ENCODE measurements at places on chromosomes 1 and 21. TPM values are rescaled to one million over a fixed set of nuclear protein-coding genes. Genes with fewer than 3 reads are reported as not detected.

The MYOM3 gene
- total RNA-seq: not detected

The RGS8 gene
- total RNA-seq: not detected

The TFB2M gene
- 11.5 TPM for total RNA-seq

The PDPN gene
- not detected for total RNA-seq

The C1orf141 gene
- total RNA-seq: not detected

The CADM3 gene
- 0.13 TPM for total RNA-seq

The PSEN2 gene
- total RNA-seq: 18.8 TPM

The JTB gene
- total RNA-seq: 138 TPM

The SELE gene
- not detected for total RNA-seq

The TNN gene
- total RNA-seq: 0.08 TPM

The LRRC71 gene
- total RNA-seq: 0.35 TPM

- no peak for DNase-seq
Observed at GRCh38 chr1:57678138-57678537, 254.3 kb upstream of the DAB1 start.

GRCh38 chr1:21175324-21175669 lies 1.4 kb downstream of the EIF4G3 start:
- no peak for DNase-seq

DNA sequence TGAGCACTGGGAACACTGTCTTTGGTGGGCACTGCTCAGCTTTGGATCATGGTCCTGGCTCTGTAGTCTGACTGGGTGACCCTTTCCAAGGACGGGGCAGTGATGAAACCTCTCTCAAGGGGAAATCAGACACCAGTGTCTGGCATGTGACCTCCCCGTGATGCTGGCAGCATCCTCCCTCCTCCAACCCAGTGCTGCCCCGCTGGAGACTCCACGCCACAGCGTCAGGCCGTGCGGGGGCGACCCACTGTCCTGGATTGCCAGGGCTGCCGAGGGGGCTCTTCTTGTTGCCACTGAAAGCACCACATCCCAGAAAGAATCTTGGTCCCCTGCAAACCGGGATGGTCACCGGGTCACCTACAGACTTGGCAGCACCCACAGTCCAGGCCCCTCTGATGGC lies 146.4 kb upstream of the ARHGEF16 start:
- no peak for DNase-seq

DNA sequence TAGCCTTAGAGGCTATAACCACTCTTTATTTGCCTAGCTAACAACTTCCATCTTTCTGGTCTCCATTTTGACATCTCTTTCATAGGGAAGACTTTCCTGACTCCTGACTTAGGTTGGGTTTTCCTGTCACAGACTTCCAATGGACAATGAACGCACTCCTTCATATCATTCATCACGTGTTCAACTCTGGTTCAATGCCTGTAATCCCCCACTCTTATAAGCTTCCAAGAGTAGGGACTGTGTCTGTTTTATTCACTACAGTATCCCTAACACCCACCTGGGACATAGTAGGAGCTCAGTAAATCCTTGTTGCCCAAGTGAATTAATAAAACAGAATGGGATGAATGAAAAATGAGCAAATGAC lies 4.6 kb downstream of the SLAMF1 start:
- DNase-seq: no peak

DNA sequence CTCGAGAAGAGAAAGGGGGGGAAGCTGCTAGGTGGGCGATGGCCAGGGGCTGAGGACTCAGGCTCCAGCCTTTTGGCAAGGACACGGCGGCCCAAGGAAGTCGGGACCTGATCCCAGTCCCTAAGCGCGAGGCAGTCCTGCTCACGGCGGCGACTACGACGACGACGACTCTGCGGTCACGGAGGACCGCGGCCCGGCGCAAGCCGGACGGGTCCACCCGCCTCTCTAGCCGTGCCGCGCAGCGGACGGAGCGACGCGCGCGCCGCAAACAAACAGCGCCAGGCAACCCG lies 401 bp downstream of the WNT9A start:
- DNase-seq: no peak

DNA sequence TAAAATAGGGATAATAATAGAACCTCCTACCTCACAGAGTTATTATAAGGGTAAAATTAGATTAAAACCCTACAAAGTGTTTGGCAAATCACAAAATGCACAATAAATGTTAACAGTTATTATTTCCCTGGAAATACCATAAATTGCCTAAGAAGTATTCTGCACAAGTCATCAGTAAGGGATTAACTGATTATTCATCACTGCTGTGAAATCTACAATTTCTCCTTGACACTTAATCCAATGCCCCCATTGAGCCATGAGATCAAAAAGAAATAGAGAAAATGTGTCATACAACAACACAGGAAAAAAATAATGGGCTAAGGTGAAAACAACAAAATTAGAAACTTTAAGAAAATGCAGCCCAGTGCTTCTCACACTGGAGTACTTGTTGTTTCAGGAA lies 6.7 kb upstream of the SEC16B start:
- no peak for DNase-seq

DNA sequence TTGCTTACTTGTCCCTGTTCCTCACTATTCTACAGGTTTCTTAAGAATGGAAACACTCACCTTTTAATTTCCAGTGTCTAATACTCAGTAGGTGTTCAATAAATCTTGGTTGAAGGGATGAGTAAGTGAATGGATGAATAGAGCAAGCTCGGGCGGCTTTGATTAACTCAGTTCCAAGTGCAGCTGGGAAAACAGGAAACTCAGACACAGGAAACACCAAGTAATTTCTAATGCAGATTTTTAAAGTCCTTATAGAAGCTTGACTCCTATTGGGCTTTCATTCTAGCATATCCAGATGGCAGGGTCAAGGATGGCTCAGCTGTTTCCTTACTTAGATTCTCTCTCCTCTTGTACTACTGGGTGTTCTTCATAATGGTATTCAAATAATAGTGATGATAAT lies 14.0 kb downstream of the CAMK1G start:
- no peak for DNase-seq

- DNase-seq: no peak
Observed at GRCh38 chr1:5751833-5752745, 240.1 kb downstream of the NPHP4 start.

DNA sequence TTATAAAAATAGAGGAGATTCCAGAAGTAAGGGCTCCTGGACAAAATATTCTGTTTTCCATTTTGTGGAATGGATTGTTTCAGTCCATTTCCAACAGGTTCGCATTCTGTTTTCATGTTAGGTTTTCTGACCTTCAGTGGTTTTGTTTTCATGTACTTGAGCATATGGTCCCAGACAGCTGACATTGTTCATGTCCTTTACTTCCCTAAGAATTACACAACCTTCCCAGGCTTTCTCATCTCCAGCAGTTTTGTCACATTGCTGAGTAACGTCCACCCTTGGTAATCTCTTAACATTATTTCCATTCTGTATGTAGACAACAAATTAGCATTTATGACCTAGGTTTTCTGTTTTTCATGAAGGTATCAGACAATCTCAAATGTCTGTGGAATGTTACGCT lies 21.0 kb upstream of the ERRFI1 start:
- DNase-seq: no peak

GRCh38 chr1:231295938-231296337 lies 41.7 kb downstream of the EXOC8 start:
- no peak for DNase-seq

DNA sequence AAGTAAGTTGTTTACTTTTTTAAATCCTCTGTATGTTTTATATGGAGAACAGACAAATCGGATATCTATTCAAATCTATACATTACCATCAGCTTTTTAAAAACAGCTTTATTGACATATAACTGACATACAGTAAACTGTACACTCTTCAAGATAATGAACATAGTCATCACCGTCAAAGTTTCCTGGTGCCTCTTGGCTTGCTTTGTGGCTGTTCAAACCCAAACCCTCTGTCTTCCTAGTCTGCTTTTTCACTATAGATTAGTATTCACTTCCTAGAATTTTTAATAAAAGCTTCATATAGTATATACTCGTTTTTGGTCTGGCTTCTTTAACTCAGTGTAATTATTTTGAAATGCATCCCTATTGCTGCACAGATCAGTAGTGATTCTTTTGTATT lies 56.4 kb upstream of the TPTE start:
- peak; percentile 81 for DNase-seq

DNA sequence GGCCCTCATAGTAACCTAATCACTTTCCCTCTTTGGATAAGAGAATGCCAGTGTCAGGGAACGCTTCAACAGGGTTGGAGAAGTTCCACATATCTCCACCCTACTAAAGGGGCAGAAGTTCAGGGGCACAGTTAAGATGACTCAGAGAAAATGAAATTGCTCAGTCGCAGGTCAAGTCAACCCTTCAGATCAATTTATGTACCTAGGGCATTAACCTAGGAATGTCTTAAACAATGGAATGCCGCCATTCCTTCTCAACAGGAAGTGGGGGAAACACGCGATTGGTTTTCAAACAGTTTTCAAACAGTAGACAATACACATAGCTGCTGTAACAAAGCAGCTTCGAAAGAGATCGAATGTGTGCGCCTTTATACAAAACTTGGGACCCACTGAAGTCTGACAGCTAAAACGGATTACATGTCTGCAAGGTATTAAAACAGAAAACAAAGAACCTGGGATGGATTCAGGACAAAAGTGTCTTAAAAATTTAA lies 897 bp downstream of the SLC25A24 start:
- DNase-seq: no peak

- no peak for DNase-seq
Observed at GRCh38 chr1:111988743-111989453, 570 bp downstream of the KCND3 start.

DNA sequence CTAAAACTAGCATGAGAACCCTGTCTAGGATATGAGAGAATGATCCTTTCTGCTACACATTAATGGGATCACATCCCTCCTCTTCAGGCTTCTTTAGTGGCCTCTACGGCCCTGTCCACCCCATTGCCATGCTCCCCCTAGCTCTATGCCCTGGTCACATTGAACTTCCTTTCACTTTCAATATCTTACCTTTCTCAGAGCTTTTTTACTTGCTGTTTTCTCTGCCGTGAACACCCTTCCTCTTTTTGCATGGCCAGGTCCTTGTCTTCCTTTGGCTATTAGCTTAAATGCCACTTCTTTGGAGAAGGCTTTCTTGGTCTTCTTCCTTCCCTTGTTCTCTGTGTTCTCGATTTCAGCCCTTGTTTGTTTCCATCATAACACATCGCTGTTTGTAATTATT lies 97.4 kb downstream of the GIPC2 start:
- DNase-seq: no peak

- no peak for DNase-seq
Observed at GRCh38 chr1:76136894-76137293, 62.3 kb downstream of the ST6GALNAC3 start.

- DNase-seq: peak; percentile 95
Observed at GRCh38 chr1:41432481-41433280, 51.8 kb downstream of the EDN2 start.

DNA sequence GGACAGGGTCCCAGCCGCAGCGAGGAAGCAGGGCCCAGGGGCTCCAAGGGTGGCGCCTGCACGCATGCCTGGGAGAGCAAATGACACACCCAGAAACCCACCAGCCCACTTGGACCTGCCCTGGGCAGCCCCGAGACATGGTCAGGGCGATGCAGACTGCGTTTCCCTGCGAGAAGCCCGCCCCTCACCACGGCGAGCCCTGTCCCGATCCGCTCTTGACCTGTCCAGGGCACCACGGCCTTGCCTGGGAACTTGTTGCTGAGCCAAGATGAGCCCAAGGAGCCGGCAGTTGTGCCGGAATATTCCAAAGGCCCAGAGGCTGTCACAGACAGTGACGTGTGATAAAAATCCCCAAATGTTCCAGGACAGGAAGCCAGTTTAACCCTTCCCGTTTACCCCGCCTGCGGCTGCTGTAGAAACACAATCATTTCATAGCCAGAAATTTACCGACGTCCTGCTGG lies 78.1 kb downstream of the SIK1 start:
- no peak for DNase-seq

- DNase-seq: no peak
Observed at GRCh38 chr1:246597340-246597739, 31.1 kb downstream of the CNST start.

- DNase-seq: no peak
Observed at GRCh38 chr1:24027838-24028468, 47.8 kb upstream of the SRSF10 start.

DNA sequence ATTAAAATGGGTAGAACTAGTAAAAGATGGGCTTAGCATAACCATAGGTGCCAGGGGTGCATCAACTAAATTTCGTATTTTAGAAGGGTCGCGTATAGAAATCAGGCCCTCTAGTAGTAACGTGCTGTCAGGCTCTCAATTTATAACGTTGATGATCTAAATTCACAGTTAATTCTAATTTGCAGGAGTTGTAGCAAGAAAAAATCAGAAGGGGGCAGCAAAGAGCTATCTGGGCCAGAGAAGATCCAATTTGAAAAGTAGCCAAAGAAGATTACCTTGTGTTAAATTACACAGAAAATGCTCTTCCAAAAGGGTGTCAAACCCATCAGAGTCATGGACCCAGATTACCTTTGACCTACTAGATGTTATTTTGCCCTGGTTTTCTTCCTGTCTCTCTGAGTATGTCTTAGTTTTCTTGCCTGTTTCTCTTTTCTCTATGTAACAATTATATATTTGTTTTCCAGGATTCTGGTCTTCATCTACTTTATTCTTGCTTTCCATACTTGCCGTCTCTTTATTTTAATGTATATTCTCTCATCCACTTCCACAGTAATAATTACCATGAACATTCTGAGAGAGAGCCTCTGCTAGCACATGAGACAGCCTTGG lies 1030.9 kb downstream of the AMY1C start:
- no peak for DNase-seq

DNA sequence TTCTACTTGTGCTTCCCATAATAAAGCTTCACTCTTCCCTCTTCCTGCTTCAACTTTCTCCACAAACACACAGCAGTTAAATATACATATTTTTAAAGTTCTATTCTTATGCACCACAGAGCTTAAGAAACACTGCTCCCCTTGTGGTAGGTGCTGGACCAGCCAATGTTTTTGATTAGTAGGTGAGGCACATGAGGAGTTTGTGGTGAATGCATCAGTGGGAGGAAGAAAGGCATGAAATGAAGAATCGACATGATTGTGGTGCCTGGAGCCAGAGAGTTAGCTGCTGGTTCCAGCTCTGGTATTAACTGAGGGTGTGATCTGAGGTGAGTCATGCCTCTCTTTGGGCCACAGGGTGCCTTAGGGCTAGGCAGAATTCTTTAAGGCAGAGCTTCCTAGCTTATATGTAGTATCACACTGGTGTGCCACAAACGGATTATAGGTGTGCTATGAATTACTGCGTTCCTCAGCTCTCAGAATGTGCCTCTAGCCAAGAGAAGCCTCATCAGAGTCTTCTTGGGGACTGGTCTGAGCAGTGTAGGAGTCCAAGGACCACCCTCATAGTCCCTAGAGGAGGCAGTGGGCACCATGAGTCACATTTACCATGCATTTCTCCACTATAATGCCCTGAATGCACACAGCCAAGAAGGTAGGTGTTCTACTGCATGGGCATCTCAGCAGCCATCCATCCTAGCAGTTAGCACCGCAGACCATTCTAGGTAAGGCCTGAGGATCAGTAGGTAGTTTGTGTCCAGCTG lies 97.4 kb upstream of the SGIP1 start:
- DNase-seq: no peak

DNA sequence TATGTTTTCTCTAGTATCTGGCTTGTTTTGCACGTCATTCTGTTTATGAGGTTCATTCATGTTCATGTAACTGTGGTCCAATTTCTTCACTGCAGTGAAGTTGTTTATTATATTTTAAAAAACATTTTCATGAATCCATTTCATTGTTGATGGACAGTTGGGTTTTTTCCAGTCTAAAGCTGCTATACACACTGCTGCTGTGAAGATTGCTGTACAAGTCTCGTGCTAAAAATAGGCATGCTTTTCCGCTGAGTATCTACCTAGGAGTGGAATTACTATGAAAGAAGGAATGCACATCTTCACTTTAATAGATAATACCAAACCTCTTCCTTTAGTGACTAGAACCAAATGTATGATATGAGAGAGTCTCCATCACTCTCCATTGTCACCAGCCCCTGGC lies 49.0 kb upstream of the ETS2 start:
- no peak for DNase-seq

GRCh38 chr21:34928637-34929036 lies 120.5 kb downstream of the RUNX1 start:
- no peak for DNase-seq
